ENCODE measurements at places on chromosomes 4 and X.

DNA sequence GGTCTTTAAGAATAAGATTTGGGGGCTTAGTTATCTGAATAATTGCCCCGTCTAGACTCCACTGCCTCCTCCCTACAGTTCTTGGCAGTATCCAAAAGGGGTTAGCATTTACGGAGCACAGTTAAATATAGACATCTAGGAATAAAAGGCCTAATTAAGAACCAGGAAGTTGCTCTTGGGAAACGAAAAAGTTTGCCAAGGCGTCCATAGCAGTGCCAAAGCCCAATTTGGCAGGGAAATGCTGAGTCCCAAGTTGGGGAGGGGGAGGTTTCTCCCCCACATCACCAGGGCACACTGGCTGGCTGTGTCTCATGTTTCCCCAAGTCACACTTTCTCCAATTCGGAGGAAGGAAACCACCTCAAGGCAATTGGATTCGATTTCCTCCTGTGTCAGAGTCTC lies 338.7 kb downstream of the FBXW7 start:
- DNase-seq: no peak

DNA sequence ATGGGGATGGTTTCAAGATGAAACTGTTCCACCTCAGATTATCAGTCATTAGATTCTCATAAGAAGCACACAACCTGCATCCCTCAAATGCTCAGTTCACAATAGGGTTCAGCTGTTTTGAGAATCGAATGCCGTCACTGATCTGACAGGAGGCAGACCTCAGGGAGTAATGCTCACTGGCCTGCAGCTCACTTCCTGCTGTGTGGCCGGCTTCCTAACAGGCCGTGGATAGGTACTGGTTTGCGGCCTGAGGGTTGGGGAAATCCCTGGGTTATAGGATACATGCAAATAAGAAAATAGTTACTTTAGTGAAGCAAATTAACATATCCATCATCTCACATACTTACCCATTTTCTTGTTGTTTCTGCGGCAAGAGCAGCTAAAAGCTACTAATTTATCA lies 160.4 kb downstream of the MAD2L1 start:
- no peak for DNase-seq

DNA sequence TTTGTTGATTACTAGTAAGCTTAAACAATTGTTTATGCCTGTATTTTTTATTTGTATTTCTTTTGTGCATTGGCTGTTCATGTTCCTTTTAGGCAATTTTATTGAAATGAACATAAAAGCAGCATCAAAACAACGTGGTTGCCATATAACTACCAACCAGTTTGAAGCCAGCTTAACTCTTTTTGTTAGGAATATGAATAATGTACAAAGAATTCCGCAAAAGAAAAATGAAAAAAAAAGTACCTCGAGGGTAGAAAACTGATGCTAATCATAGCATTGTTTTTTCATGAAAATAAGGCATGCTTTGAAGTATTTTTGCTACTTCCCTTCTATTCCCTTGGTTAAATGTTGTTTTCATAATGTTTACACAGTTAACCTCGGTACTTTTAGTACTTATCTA lies 1024.0 kb upstream of the SLIT2 start:
- no peak for DNase-seq

GRCh38 chrX:152989292-152989658 lies 4.6 kb downstream of the PNMA5 start:
- no peak for DNase-seq

DNA sequence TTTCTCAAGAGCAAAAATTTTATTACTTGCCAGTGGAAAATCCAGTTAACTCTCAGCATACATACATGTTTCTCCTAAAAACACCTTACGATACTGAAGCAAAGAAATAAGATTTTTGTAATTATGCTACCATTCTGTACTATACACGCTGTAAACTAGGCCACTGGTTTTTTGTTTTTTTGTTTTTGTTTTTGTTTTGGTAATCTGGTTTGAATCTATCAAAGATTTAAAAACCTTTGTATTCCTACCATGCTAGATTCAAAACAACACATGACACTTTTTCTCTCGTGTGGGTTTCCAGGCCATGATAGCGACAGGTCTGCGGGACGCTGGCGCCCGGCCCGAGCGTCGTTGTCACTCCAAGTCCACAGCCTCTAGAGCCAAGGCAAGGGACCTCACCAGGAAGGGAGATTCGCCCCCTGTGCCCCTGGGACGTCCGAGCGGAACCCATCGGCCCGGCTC lies 723 bp downstream of the TMEM192 start:
- DNase-seq: peak; percentile 2

GRCh38 chr4:108109997-108110416 lies 58.7 kb downstream of the LEF1 start:
- DNase-seq: no peak

DNA sequence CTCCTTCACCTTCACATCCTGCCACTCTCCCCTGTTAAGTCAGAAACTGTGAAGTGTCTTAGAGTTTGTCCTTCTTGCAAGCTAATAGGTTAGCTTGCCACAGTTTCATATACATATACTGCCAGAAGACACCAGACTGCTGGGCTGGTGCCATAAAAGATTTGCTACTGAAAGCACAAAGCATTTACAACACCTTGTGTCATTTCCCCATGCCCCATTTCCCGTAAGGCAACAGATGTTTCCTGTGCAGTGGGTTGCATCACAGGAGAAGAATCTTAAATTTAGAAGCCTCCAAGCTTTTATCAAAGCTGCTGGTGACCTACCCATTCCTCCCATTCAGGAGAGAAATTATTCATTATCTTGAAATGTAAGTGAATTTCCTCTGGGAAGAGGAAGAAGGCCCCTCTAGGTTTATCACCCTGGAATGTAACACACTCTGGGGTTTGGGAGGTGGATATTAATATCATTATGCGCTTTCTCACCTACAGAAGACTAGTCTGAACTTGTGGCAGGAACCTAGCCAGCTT lies 34.5 kb upstream of the RAB33B start:
- DNase-seq: no peak

DNA sequence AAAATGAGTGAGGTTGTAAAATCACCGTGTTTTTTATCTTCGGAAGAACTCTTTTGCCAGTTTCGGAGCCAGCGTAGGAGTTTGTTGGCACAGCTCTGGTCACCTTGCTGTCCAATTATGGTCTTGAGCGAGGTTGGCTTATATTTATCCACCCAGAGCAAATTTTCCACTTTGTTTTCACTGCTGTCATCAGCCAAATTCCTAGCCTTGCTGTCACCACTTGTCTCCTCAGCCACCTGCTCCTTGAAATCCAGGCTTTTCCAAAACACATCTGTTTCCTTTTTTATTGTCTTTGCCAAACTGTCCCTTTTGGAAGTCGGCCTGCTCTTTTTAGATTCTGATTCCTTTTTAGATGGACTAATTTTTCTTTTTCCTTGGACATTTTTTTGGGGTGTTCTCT lies 57.6 kb downstream of the RFC1 start:
- DNase-seq: peak; percentile 95

GRCh38 chrX:155967653-155968325 lies 29.7 kb upstream of the IL9R start:
- DNase-seq: no peak

DNA sequence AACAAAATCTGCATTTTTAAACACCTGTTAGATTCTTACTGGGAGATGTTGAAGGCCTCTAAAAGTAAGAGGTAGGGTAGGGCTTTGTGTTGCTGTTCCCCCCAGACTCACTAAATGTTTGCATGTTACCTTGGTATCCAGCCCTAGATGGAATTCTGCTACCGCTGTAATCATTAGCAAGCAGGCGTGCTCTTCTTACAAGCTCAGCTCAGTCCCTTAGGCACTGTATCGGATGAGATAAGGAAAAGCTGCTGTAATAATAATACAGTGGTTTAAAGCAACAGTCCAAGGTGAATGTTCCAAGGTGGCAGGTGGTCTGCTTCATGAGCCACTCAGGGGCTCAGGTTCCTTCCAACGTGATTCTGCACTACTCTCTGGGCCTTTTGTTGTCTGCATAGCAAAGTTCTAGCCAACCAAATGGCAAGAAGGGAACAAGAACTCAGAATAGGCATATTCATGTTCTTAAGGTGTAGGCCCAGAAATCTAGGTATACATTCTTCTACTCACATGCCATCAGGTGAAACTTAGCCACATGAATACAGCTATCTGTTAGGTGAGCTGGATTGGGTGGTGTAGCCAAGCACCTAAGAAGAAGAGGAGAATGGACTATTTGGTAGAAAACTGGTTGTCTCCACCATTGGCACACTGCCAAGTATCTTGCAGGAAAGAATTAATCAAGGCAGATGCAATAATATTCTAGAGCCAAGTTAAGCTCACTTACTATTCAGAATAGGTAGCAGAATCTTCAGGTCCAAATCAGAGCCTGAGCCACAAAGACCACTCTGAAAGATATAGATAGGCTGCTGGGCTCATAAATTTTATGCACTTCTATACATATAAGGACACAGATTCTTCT lies 46.0 kb downstream of the COQ2 start:
- DNase-seq: no peak

GRCh38 chr4:168735735-168736134 lies 238.9 kb downstream of the PALLD start:
- DNase-seq: no peak

DNA sequence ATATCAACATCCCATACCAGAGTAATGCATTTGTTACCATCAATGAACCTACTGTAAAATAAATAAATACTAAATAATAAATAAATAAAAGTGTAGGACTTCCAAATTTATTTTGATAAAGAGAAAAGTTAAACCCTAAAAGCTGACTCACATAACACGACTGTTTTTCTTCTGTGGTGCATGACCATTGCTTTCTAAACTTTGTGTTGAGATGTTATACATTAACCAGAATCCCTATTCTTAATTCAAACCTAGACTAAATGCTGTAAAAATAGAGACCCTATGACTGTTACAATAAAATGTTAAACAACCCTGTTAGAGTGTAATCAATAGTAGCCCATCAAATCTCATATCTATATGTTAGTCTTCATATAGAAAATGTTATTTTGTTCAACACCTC lies 20.9 kb upstream of the PRMT9 start:
- no peak for DNase-seq

DNA sequence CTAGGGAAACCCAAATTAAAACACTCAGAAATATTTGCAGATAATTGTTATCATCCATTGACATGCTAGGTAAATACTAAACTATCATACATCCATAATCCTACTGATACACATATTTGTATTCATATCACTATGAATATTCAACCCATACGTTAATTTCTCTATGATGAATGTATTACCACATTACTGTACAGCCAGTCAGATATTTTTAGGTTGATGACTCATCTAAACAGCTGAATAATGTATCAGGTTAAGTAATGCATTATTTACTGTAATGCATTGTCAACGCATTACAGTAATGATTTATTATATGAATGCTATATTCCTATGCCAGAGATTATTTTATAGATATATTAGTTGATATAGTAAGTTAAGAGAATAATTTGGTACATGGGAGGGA lies 37.1 kb downstream of the VEGFC start:
- DNase-seq: no peak

- no peak for DNase-seq
Observed at GRCh38 chrX:9906919-9907318, 60.2 kb upstream of the CLDN34 start.

DNA sequence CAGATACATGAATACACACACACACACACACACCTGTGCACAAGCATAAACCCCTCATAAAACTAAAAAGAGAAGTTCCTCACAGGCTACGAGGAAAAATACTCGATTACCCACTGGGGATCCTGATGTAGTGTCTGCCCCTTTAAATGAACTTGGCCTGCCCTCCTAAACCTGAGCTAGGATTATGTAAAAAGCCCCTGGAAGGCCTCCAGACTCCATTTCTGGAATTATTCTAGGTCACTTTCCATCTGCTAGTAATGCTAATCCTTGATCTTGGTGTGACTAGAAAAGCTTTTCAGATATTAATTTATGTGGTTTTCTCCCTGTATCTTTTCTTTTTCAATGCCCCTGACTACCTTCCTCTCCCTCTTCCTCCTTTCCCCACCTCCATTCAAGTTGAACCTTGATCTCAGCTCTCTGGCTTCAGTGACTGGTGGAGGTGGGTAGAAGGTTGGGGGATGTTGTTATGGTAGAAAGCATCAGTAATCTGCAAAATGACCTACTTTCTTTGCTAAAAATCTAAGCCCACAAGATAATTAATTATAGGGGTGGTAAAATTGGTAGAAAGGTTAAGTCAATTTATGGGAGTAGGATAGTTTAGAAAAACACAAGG lies 25.5 kb upstream of the ZNF330 start:
- DNase-seq: no peak

GRCh38 chr4:25756503-25756902 lies 100.9 kb downstream of the SLC34A2 start:
- peak; percentile 58 for DNase-seq
